GM04504 (cell line): ENCODE measurements at places on chromosomes 7 and 10.

- peak; percentile 49 for DNase-seq
These were observed 103.9 kb upstream of the LEP start for GRCh38 chr7:128137181-128137580.

GRCh38 chr7:151087245-151088018 is 1.2 kb downstream of the AGAP3 start:
- DNase-seq = no peak

DNA sequence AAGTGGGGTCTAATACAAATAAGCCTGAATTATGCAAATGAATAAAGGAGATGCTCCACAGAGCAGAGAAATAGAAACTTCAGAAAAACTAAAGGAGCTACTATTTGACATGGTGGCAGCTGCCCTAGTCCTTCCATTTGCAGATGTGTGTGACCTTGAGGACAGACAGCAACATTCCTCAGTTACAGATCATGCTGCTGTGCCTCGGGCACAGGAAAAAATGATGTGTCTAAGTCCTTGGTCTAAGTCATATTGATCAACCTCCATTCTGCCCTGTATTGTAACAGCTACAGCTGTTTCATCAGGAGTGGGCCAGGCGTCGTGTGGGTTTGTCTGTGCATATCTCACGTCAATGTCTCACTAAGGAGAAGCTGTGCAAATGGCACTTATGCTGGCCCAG is 710.4 kb downstream of the TNS3 start:
- DNase-seq = no peak

DNA sequence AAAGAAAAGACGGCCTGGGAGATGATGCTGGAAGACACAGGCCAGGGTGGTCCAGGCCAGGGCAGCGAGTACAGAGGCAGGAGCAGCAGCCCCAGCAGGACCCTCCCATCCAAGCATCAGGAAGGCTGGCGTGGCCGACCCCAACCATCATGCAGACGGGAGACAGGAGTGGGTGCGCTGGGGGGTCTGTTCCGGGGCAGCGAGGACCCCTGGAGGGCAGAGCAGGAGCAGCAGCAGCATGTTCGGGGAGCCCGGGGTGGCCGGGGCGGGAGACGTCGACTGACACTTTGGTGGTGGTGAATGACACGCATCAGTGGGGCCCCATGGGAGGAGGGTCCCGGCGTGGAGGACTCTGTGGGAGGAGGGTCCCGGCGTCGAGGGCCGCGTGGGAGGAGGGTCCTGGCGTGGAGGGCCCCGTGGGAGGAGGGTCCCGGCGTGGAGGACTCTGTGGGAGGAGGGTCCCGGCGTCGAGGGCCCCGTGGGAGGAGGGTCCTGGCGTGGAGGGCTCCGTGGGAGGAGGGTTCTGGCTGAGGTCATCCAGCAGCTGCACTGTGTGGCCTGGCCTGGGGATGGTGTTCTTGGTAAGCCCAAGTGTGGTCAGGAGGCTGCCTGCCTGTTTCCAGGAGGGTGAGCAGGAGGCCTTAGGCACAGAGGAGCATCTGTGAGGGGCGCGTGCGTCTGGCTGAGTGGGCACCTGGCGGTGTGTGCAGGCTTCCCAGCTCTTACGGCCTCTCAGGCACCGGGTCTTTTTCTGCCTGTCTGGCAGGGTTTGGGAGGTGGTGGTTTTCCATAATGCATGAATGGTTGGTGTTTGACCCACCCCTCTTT is 38.9 kb downstream of the FAM20C start:
- DNase-seq = no peak

DNA sequence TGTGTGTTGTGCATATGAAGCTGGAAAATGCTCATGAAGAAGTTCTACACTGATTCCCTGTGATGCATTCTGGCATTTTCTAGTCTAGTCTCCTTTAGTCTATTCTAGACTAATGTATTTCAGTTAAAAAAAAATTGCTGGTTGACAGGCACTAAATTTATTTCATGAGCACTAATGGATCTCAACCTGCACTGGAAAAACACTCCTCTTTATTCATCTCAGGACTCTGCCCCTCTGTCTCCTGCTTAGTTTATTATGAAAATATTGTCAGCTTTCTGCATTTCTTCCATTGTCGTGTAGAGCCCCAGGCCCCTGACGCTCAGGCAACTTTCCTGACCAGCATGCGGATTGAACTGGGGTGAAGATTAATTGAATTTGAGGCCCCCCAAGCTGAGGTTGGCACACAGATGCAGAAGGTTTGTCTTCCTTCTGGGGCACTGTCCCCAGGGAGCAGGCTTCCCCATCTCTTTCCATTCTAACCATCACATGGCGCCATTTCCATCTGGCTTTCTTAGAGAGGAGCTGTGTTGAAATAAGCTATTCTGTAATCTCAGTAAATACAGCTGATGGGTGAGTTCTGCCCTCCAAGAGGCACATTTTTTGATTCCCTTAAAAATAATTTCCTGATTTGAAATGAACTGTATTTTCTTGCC is 128.7 kb downstream of the INSYN2A start:
- DNase-seq = no peak

GRCh38 chr10:23742368-23742767 is 303.5 kb downstream of the OTUD1 start:
- DNase-seq = no peak

DNA sequence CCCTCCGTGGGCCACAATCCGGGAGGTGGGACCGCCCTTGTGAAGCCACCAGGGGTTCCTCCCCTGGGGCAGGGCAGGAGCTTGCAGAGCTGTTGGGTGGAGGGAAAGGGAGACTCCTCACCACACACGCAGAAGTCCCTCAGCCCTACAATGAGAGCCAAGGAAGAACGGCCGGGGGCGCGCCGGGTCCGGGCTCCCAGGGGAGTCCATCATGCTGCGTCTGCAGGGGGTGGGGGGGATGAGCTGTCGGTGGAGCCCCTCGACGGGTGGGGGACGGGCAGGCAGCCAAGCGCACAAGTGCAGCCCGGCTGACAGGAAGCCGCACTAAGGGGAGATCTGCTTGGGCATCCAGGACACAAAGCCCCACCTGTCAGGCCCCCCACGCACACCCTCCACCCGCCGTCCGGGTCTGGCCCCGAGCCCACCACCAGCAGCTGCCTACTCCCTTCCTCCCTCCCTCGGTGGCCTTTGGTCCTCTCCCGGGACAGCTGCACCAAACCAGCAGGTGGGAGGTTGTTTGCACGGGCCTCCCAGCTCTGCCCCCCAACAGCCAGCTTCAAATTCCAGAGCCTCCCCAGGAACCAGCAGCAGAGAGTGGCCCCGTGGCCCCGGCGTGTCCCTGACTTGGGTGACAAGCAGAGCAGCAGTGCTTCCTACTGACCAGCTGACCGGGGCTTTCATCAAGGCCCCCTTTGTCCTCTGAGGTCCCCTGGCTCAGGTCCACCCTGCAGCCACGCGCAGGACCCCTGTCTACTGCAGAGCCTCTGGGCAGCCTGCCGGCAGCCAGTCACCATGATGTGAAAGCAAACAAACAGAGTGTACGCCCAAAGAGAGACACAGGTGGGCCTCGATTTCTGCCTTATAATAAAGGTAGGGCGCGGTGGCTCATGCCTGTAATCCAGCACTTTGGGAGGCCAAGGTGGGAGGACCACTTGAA is 50.3 kb downstream of the HIP1 start:
- no peak for DNase-seq

DNA sequence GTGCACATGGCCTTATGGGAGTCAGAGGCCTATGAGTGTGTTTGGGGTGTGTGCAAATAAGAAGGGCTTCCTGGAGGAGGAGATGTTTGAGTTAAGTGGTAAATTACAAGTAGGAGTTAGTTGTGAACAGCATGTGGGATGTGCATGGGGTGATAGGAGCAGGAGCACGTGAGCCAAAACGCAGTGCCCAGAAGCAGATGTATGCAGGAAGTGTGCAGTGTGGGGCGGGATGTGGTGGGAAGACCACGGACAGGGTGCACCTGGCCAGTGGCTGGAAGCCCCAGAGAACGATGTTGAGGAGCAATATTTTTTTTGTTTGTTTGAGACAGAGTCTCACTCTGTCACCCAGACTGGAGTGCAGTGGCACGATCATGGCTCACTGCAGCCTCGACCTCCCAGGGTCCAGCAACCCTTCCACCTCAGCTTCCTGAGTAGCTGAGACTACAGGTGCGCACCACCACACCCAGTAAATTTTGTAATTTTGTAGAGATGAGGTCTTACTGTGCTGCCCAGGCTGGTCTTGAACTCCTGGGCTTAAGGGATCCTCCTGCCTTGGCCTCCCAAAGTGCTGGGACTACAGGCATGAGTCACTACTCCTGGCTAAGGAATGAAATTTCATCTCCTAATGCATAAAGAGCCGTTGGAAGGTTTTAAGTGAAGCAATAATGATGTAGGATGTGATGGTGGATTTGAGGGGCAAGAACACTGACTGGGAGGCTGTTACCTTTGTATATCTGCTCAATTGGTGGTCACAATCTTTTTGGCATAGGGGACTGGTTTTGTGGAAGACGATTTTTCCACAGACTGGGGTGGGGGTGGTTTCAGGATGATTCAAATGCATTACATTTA is 78.4 kb downstream of the LYZL2 start:
- no peak for DNase-seq

GRCh38 chr7:22125436-22125835 is 179.7 kb upstream of the CDCA7L start:
- DNase-seq = no peak

- no peak for DNase-seq
These were observed 7.2 kb downstream of the CYP3A5 start for GRCh38 chr7:99672573-99672972.

- DNase-seq = peak; percentile 63
These were observed 294.6 kb downstream of the PTEN start for GRCh38 chr10:88157981-88158465.

DNA sequence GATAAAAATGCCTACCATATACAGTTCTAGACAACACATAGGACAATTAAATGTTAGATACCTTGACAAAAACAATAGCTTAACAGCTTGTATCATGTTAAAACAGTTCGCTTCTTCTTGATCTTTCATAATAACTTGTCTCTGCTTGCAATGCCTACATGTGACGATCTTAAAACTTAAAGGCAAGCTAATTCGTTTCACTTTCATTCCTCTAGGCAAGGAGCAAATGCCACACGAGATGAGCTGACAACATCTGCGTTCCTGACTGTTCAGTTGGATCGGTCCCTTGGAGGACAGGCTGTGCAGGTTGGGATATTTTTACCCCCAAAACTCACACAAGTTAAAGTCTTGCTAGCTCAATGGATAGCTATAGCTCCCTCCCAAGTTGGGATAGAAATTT is 51.6 kb upstream of the ARL4A start:
- DNase-seq = no peak
